ENCODE measurements at places on chromosomes 6 and 20.

- no peak for DNase-seq
Measured at GRCh38 chr20:52361650-52362049, 170.1 kb upstream of the ZFP64 start.

DNA sequence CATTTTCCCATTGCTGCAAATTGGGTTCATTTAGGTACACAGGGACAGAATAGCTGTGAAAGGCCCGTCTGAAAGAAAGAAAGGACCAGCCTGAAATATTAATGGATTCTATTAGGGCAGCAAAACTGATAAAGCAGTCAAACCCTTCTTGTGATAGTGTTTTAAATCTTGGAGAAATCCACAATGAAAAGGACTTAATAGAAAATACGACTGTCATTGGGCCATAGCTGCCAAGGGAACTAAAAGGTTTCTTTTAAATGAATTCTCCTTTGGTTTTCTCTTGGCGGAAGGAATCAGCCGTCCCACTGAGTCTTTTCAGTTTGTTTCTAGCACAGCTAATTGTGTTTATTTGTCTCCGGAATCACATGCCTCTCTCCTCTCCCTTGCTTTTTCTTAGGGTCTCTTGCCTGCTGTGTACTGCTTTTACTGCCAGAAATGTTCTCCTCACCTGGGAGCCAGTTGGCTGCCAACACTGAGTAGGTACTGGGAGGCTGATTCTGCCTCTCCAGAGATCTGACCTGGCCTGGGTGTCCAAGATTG lies 11.3 kb downstream of the PAQR8 start:
- DNase-seq = no peak

DNA sequence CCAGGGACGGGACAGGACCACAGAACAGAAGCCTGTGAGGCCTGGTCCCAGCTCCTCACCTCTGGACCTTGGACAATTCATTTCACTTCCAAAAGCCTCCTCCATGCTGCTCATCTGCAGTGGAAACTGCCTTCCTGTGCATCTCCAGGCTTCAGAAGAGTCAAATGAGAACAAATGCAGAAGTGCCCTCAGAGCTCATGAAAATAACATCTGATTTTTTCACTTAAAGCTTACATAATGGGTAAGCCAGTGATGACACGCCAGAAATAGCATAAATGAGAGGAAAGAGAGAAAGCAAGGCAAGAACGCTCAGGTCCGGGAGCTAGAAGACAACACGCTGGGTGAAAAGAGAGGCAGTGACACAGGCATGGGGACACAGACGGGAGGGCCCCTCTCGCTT lies 7.9 kb downstream of the CNKSR3 start:
- no peak for DNase-seq

DNA sequence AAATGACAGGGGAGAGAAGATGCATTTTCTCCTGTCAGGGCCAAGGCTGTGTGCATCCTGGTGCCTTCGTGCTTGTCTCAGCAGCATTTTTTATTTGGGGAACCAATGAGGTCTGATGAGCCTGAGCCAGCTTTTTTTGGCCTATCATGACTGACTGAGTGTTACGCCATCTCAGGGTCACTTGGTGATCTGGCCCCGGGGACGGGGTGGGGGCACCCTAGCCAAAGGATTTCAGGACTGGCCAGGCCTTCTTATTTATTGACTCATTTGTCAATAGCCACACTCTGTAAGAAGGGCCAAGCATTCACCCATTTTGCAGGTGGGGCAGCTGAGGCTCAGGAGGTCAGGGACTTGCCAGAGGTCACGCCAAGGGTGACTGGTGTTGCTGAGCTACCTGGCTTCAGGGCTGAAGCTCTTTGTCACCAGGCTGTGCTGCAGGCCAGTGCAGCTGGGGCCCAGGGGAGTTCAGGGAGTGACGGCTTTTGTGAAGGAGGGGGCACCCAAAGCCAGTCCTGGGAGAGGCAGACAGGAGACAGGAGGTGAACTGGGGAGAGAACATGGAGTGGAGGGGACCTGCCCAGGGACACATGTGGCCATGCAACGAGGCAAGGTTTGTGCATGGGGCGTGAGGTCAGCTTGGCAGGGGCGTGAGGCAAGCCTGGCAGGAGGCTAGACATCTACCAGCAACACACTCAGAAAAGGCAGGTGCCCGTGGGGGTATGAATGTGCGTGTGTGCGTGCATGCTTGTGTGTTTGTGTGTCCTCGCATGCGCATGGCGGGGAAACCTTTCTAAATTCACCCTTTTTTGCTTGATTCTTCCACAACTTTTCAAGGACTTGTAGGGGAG lies 31.1 kb downstream of the VSTM2L start:
- DNase-seq = no peak

DNA sequence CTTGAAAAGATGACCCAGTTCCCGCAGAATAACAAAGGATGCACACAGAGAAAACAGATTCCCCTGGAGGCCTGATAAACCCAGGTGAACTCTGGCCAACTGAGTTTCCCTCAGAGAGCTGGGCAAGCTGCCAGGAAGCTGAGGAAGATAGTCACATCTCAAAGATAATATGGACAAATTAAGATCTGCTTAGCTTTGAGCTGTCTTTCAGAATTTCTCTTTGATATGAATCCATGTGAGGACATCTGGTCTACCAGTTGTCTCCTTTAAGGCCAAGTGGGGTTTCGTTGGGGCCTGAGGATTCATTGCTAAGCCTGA lies 59.5 kb downstream of the ID4 start:
- DNase-seq = no peak

GRCh38 chr20:19271879-19272651 lies 59.6 kb downstream of the SLC24A3 start:
- DNase-seq = no peak

DNA sequence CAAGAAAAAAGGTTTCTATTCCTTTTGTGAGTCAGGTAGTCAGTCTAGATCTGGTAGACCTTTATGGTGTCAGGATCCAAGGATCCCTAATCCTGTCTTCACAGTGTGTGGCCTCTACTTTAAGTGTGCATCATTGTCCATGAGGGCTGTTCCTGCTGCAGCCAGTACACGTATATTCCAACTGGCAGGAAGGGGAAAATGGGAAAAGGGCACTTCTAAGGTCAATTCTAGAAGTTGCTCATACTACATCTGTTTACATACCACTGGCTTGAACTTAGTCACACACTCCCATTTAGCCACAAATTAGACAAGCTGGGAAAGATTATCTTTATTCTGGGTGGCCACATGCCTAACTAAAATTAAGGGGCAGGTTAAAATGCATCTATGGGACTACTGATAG lies 9.7 kb upstream of the MMS22L start:
- no peak for DNase-seq

- no peak for DNase-seq
Measured at GRCh38 chr6:88722686-88723085, 240.7 kb downstream of the RNGTT start.

- DNase-seq = no peak
Measured at GRCh38 chr20:56032251-56032650, 26.9 kb upstream of the CBLN4 start.

- DNase-seq = no peak
Measured at GRCh38 chr6:118748311-118749062, 97.1 kb upstream of the CEP85L start.

DNA sequence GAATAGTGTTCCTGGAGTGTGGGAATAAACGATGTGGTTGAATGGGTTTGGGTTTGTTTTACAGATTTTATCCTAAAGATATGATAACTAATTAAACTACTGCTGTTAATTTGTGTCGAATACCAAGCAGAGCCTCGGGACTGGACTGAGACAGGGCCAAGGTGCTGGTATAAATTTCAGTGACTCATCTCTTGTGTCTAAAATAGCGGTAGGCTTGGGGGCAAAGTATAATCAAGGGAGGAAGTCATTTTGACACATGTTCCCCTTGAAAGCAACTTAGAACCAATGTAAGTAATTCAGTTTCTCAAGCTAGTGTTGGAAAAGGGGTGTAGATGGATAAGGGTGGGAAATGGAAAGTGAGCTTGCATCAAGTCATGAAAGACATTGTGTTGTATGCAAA lies 108.4 kb downstream of the PLCB4 start:
- DNase-seq = no peak

DNA sequence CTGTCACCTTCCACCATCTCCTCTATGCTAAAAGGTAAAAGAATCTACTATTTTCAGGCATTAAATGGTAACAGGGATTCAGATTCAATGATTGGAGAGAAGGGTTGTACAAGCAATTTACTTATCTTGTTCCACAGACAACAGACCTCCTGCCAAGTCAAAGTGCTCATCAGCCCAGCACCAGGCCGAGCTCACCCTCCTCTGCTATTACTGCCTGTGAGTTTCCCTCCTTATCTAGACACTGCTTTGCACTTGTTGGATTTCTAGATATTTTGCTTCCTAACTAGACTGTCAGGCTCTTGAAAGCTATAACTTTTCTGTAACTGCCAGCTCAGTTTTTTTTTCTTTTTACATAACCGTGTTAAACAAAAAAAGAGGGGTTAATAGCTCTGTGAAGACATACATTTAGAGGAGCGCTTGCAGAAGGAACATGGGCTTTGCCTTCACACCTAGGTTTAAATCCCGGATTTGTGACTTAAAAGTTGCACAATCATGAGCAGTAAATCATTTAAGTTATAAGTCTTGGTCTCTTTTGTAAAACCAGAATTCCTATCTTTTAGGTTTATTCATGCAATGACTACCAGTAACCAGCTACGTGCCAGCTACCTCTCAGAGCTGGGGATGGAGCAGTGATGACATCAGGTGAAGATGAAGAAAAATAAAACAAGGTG lies 1.1 kb upstream of the FAM162B start:
- DNase-seq = no peak

Measured in activated CD4-positive, CD25-positive, alpha-beta regulatory T cell treated with anti-CD3 and anti-CD28 coated beads, Interleukin-2, amount 50 U/mL, for 72 hours (primary cell).